ENCODE measurements at places on chromosomes 1 and 21.

- DNase-seq, result no peak
Observed at GRCh38 chr1:96552451-96552850, 169.1 kb upstream of the PTBP2 start.

DNA sequence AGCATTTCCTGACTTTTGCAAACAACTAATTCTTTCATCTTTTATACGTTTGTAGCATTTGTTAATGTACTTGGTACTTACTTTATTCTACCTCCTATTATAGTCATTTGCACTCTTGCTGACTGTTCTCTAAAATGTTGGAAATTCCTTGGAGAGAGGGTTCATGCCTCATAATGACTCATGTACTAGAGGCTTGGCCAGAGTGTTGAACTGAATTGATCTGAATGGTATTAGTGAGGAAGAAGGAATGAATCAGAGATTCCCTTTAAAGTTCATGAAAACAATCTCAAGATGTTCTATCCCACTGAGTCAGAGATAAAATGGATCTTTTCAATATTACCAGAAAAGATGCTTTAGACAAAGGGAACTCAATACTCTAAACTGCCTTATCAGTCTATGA is 383.4 kb downstream of the SEC16B start:
- no peak for DNase-seq

DNA sequence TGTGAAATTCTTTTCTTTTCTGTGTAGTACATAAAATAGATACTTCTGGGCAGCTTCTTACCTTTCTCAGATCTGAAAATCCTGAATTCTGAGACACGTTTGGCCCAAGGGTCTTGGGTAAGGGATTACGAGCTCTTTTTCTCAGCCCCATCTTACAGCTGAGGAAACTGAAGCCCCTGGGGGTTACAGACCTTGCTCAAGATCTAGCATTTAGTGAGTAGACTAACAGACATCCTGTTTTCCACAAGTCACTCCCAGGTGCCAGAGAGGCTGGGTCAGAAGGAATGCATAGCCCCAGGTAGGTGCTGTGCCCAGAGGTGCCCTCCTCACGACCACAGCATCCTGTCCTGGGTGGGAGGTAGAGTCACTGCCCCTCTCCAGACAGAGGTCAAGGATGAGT is 13.2 kb upstream of the CREG1 start:
- DNase-seq, result no peak

DNA sequence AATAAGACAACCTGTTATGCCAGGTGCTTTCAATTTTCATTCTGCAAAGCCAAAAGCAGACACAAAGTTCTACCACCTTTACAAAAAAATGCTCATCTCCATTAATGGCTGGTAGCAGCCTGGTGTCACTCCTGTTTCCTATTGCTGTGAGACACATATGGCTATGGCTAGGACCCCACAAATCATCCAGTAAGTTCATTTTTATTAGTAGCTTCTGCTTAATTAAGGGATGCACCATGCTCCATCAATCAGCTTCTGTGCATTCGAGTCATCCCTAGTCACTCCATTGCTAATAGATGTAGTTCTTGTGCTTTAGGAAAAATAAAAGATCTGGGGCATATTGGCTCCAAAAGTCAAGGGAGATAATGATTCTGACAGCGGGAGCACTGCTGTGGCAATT is 257.2 kb downstream of the SPATA17 start:
- DNase-seq, result no peak

GRCh38 chr1:14347776-14348175 is 250.7 kb upstream of the KAZN start:
- no peak for DNase-seq

GRCh38 chr1:218613105-218613504 is 268.0 kb downstream of the TGFB2 start:
- no peak for DNase-seq

DNA sequence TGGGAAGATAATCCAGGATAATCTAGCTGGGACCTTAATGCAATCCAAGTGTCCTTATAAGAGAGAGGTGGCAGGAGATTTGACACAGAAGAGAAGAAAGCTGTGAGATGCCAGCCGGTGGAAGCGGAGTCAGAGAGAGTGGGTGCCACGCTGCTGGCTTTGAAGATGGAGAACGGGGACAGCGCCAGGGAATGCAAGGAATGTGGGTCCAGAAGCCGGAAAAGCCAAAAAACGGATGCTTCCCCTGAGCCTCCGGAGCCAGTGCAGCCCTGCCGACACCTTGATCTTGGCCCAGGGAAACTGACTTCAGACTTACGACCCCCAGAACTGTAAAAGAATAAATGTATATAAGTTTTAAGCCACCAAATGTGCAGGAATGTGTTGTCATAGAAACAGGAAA is 152.6 kb downstream of the ZNF281 start:
- DNase-seq, result no peak

GRCh38 chr1:19723874-19724273 is 59.2 kb downstream of the HTR6 start:
- DNase-seq, result no peak
